ENCODE measurements at places on chromosomes 16 and 17. TPM values are rescaled to one million over a fixed set of nuclear protein-coding genes. Genes with fewer than 3 reads are reported as not detected.

GRCh38 chr17:70642059-70642458 is 472.7 kb downstream of the KCNJ2 start:
- no peak for DNase-seq

DNA sequence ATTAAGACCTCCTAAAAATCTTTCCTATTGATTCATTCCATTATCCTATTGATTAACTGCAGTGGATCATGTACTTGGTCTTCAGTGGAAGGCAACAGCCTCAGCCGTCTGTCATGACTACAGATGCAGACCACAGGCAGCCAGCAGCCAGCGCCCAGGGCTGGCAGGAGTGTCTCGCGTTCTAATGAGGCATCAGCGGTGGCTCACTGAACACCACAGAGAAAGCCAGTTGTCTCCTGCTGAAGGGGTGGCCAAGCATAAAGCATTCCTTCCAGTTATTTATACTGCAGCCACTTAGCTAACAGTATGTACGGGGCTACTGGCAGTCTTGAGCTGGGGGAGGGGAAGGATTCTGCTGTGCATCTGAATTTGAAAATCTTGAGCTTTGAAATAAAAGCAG is 214.3 kb downstream of the IRX3 start:
- no peak for DNase-seq

The CISD3 gene
- 82.2 TPM for total RNA-seq

GRCh38 chr17:75793460-75793859 is 8.9 kb downstream of the UNK start:
- no peak for DNase-seq

The CCL17 gene
- not detected for total RNA-seq

GRCh38 chr16:967546-968295 is 3.1 kb downstream of the LMF1 start:
- DNase-seq, result no peak

The PRR35 gene
- not detected for total RNA-seq

DNA sequence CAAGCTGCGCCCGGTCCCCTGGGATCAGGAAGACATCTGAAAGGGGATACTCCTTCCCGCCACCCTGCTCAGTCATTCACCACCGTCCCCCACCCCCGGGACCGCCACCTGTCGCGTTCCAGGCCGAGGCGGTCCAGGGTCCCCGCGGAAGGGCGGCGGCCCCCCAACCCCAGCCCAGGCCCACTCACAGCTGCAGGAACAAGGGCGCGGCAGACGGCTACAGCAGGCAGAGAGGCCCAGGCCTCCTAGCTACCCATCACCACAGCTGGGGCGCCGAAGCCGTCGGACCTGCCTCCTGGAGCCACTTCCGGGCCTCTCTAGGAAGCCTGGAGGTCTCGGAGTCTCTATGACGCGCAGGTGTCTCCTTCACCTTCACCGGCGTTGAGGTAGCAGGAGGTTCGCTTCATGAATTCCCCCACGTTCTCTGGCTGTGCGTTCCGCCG is at the start of gene SDR42E1:
Gene SDR42E1, minus strand, starts transcription at position 272 of the 443 bp plus-strand sequence. CDS start 10,612 bp downstream, outside the sequence.
- DNase-seq, result peak; percentile 84

The MEOX1 gene
- 0.64 TPM for total RNA-seq

GRCh38 chr17:38751808-38752307 is 683 bp upstream of the PSMB3 start:
- DNase-seq, result peak; percentile 87

DNA sequence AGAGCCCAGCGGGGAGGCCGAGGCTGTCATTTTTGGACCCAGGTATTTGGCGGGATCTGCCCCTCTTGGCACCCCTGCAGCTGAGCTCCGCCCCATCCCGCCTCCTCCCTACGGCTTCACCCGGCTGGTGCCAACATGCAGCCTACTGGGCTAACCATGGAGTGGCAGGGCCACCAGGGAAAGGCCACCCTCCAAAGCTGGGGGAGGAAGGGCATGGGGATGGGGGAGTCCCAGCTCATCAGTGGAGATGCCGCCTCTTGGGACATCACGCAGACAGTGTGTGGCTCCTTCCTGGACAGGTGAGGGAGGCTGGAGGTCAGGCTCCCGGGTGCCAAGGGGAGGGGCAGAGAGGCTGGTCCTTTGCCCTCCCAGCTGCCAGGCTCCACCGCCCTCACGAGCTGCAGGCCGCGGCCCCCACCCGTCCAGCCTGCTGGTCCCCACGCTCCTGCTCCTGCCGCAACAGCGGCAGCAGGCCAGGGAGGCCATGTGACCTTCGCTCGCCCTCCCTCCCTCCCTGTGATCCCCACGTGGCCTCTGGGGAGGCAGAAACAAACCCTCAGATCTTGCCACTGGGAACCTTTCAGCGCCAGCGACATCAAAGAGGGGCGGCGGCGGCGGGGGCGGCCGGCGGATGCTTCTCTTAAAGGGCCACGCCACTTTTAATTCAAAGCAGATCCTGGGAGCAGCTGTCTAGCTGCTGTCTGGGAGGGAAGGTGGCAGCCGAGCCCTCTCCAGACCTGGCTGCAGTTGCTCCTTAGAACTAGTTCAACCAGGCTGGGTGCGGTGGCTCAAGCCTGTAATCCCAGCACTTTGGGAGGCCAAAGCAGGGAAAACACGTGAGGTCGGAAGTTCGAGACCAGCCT is 6.8 kb upstream of the NOTUM start:
- peak; percentile 83 for DNase-seq

DNA sequence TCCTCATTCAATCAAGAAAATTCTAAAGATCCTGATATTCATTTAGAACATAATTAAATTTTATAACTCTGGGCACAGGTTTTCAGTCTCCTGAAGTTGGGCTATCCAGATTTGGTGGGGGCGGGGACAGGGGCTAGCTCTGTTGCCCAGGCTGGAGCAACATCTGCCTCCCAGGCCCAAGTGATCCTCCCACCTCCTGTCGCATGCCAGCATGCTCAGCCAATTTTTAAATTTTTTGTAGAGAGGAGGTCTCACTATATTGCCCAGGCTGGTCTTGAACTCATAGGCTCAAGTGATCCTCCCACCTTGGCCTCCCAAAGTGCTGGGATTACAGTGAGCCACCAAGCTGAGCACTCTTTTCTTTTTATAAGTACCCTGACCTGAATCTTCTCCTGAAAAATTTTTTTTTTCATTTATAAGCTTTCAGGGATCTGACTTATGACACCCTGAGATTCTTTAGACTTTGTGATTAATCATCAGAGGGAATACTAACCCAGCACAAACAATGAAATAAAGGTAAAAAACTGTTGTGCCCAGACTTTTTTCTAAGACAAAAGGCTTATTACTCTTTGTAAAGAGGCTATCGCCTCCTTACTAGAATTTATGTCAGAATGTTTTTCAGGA is 62.6 kb downstream of the TUBD1 start:
- DNase-seq, result peak; percentile 34

DNA sequence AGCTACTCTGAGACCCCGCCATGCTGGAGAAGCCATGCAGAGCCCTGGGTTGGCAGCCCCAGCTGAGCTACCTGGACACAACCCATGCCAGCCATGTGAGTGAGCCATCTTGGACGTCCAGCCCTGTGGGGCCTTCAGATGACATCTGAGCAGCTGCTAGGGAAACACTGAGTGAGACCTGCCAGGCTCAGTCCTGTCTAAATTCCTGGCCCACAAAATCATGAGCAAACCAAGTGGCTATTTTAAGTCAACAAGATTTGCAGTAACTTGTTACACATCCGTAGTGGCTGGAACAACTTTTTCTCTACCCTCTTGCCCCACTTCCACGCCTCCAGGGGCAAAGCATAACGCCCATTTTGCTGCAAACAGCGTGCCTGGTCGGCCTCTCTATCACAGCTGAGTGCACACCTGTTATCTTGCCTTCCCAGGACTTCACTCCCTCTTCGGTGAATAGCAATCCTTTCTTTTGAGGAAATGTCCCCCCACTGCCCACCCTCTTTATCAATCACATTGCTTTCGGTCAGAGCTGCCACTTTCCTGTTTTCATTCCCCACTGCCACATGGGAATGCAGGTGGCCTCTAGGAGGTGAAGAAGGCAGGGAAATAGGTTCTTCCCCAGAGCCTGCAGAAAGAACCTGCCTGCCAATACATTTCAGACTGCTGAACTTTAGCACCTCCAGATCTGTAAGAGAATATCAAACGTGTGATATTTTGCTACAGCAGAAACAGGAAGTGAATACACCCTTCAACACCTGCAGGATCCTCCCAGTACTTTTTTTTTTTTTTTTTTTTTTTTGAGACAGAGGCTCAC is 7.4 kb upstream of the SCIMP start:
- peak; percentile 52 for DNase-seq

GRCh38 chr16:76535-77272 is 1.3 kb upstream of the MPG start:
- peak; percentile 83 for DNase-seq

The PRAC2 gene
- total RNA-seq, result 19.4 TPM

The BTBD17 gene
- total RNA-seq, result not detected

DNA sequence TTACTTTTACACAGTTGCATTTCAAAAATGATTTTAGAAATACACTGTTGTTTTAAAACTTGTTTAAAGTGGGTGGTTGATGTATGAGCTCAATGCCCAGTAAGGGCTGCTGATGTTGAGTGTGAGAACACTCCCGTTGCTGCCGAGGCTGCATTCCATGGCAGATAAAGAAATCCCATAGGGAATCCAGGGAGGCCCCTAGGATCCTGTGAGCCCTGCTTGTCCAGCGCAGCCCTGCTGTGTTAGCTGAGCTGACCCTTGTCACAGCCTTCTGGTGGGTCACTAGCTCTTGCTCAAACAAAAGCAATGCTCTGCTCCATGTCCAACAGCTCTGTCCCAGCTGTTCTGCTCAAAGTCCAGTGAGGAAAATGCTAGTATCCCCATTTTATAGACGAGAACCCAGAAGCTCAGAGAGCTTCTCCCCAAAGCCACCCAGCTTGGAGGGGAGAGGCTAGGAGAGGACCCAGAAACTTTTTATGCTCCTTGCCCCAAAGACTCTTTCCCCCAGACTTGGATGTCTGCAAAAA is 18.6 kb upstream of the COL1A1 start:
- DNase-seq, result no peak

DNA sequence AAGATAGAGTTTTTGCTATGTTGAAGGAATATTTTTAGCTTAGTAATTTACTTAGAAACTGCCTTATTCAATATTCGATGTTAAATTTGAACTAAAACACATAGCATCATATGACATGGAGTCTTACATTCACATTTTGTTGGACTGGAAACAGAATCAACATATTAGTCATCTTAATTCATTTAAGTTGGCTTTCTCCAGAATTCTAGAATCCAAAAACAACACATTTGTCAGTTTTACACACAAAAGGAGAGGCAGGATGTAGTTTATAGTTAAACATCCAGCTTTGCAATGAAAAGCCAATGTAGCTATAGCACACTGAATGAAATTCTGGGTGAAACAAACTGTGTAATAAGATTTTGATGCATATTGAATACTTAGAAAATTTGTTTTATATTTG is 43.3 kb downstream of the WWOX start:
- DNase-seq, result no peak

The CLEC10A gene
- 9.7 TPM for total RNA-seq

- DNase-seq, result peak; percentile 100
Measured at GRCh38 chr17:56833809-56834379, at the start of the genes C17orf67 and DGKE. Gene C17orf67 (minus strand): TSS chr17:56833920. CDS start chr17:56815810, 18,110 bp downstream. Gene DGKE (plus strand): TSS chr17:56834151. CDS start chr17:56834796, 645 bp downstream.

GRCh38 chr16:31273187-31273586 is 13.4 kb downstream of the ITGAM start:
- no peak for DNase-seq

DNA sequence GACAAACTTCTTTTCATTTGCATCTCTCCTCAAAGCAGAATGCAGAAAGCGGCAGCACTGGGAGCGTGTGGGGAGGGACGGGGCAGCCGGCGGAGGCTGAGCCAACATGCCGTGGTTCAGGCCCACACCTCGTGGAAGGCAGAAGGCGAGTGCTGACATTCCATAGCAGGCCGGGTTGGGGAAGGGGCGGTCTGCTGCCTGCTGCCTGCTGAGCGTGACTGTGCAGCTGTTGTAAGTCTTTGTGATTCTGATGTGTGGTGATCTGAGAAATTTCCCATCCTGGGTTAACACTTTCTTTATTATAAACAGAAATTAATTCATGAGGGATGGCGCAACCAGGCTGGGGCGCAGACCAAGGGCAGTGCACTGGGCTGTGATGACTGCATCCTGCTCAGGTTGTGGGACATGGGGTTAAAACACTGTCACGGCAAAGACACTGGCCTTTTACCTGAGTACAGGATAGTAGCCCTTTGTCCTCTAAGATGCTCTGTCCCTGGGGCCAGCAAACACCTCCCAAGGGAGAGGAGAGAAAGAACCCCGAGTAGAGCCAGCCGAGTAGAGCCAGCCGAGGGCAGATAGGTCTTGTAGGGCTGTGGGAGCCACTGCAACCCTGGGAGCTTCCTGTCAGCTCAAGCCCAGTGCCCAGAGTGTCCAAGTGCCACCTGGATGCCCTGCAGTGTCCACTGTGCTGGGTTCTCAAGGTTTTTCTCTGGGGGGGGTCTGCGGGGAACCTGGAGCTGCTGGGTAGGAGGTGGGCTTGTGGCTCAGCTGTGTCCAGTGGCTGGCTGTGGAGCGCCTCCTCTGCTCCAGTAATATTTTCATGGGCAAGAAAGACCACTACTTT is 8.8 kb upstream of the DNASE1 start:
- DNase-seq, result no peak

The KREMEN2 gene
- 1.5 TPM for total RNA-seq

DNA sequence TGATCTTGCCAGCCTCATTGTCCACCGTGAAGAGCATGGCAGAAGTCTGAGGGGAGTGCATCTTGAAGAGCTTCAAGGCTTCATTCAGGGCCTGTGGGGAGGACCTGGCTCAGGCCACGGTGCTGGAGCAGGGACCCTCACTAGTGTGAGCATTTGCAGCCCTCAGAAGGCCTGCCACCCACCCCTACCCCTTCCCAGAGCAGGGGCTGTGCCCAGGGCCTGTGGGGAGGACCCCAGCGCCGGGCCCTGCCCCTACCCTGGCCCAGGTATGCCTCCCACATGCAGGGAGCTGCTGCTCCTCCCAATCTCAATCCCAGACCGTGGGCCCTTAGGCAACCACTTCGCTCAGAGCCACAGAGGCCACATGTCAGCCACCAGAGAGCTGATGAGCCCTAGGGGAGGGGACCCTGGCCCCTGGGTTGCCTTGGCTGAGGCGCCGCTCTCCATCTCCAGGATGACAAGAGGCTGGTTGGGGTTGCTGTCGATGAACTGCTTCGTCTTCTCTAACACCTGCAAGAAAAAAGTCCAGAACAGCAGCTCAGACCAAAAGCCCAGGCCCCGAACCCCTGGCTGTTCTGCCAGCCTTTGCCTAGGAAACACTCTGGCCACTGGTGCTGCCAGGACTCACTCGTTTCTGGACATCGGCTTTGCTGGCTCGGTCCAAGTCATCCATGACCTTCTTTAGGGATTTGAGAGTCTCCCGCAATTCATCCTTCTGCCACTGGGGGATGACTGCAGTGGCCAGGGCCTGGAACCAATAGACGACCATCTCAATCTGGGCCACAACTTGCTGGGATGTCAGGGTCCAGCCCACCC is 1.8 kb upstream of the EXOSC6 start:
- DNase-seq, result peak; percentile 46

The NFATC2IP gene
- total RNA-seq, result 57.1 TPM

The FADS6 gene
- 18.4 TPM for total RNA-seq

The AP2B1 gene
- 220 TPM for total RNA-seq

The SLC12A3 gene
- not detected for total RNA-seq
